ENCODE measurements at places on chromosomes 1 and 21.

- DNase-seq = no peak
Observed at GRCh38 chr1:6842301-6842700, 57.0 kb downstream of the CAMTA1 start.

GRCh38 chr1:160193091-160193819 is 2.9 kb downstream of the CASQ1 start:
- peak; percentile 85 for DNase-seq

- peak; percentile 67 for DNase-seq
Observed at GRCh38 chr1:64877151-64877550, 89.2 kb downstream of the JAK1 start.

GRCh38 chr1:101136271-101136670 is 100.5 kb upstream of the S1PR1 start:
- DNase-seq = no peak

DNA sequence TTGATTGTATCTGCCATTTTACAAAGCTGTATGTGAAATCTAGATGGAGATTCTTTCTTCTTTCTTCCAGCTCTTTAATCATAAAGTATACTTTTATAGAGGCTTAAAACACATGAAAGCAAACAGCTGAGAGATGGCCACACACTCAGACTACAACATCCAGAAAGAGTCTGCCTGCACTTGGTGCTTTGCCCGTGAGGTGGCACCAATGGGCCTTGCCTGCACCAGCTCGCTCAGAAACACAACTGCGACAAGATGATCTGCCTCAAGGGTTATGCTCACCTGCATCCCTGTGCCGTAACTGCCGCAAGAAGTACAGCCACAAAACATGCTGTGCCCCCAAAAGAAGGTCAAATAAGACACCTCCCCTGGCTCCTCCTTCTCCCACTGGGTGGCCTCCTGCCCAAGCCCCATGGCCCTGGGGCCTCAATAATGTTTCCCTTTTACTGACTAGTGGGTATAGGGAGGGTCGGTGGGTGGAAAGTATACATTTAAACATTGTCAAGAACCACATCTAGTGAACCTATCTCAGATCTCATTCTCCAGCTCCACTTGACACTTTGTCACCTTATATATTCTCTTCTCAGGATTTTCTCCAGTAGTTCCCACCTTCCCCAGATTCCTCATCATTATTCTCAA is 66.7 kb upstream of the ANGPTL3 start:
- DNase-seq = no peak

Measured in activated CD4-positive, alpha-beta T cell treated with anti-CD3 and anti-CD28 coated beads, Interleukin-2, amount 10 ng/mL, durations not matched to agents 7 days and 5 days (primary cell).